ENCODE measurements at places on chromosomes 7 and 10.

GRCh38 chr7:39353615-39354376, 212.4 kb upstream of the YAE1 start:
- DNase-seq, result no peak

DNA sequence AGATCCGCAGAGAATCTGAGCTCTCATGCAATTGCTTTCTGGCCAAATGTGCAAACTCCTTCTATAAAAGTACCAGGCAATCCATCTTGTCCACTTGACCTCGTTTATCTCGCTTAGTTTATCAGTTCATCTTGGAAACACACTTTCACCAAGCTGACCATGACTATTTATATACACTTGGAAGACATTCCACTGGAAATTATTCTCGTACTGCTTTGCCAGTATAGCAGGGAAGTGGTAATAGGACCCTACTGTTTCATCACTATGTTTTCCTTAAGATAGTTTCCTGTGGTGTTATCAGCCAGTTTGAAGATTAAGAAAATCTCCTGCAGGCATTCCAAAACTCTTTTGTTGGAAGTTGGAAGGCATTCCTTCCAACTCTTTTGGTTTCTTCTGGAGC, 115.3 kb upstream of the FAM171A1 start:
- DNase-seq, result no peak

DNA sequence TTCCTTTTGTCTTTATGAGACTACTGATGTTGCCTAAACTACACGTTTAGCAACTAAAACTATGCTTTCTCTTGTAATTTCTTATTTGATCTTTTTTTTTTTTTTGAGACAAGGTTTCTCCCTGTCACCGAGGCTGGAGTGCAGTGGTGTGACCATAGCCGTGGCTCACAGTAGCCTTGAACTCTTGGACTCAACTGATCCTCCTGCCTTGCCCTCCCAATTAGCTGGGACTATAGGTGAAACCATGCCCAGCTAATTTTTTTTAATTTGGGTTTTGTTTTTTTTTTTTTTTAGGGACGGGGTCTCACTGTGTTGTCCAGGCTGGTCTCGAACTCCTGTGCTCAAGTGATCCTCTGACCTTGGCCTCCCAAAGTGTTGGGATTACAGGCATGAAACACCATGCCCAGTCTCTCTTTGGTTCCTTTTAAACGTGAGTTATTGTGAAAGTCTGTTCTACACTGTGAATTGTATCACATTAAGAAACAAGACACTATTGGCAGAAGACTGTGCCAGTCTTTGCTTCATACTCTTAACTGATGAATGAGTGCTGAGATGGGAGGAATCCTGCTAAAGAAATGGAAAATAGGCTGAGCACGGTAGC, 6.4 kb downstream of the TMEM248 start:
- no peak for DNase-seq

GRCh38 chr10:130430852-130431704, 294.9 kb downstream of the GLRX3 start:
- no peak for DNase-seq

- DNase-seq, result no peak
Observed at GRCh38 chr10:87913156-87913921, 49.9 kb downstream of the PTEN start.

DNA sequence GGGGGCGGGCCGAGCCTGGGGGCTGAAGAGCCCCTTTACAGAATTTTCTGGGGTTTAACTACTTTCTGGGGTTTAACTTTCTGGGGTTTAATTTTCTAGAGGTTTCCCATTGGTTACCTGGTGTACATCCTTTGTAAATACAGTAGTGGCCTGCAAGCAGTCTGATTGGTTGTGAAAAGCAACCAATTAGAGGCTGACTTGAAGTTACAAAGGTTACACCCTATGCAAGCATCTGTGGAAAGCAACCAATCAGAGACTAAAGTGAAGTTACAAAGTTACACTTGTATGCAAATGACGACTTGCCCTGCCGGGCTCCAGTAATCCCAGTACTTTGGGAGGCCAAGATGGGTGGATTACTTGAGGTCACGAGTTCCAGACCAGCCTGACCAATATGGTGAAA, 27.4 kb downstream of the GTF2I start:
- DNase-seq, result no peak

DNA sequence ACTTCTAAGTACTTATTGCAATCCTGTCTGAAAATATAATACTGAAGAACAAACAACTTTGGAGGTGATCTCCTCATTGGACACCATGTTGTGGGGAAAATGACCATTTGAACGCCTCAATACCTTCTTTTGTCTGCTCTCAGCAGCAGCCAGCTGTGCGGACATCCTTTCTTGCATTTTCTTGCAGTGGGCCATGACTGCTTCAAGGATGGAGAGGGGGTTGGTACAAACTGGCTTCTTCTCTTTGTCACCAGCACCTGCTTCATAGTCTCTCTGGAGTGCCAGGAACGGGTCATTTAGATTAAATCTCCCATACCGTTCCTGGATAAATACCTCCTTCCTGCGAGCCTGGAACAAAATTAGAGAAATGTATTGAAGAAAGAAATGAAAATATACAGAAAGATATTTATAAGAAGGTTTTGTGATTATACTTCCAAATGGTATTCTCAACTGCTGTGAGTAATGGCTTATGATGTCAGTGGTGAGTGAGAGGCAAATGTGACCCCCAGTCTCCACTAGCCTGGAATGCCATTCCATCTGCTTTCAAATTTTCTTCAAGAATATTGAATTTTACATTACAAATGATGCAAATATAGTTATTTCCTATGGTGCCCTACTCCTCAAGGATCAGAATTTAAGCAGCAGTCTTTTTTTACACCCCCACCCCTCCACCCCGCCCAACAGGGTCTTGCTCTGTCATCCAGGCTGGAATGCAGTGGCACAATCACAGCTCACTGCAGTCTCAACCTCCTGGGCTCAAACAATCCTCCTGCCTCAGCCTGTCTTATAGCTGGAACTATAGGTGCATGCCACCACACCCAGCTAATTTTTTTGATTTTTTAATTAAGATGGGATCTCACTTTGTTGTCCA, 62.4 kb downstream of the CTTNBP2 start:
- DNase-seq, result no peak

GRCh38 chr10:48333856-48334255, 27.4 kb downstream of the MAPK8 start:
- DNase-seq, result no peak

DNA sequence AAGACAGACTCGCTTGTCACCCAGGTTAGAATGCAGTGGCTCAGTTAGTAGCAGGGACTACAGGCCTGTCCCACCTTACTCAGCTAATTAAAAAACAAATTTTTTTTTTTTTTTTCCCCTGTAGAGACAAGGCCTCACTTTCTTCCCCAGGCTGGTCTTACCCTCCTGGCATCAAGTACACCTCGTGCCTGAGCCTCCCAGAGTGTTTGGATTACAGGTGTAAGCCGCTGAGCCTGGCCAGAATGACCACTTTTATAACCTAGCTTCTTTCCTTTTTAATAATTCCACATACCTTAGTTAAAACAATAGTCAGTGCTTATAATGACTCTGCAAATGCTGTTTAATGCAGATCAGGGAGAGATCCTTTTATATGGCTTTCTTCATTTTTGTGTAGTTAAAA, 31.3 kb downstream of the RSBN1L start:
- no peak for DNase-seq

DNA sequence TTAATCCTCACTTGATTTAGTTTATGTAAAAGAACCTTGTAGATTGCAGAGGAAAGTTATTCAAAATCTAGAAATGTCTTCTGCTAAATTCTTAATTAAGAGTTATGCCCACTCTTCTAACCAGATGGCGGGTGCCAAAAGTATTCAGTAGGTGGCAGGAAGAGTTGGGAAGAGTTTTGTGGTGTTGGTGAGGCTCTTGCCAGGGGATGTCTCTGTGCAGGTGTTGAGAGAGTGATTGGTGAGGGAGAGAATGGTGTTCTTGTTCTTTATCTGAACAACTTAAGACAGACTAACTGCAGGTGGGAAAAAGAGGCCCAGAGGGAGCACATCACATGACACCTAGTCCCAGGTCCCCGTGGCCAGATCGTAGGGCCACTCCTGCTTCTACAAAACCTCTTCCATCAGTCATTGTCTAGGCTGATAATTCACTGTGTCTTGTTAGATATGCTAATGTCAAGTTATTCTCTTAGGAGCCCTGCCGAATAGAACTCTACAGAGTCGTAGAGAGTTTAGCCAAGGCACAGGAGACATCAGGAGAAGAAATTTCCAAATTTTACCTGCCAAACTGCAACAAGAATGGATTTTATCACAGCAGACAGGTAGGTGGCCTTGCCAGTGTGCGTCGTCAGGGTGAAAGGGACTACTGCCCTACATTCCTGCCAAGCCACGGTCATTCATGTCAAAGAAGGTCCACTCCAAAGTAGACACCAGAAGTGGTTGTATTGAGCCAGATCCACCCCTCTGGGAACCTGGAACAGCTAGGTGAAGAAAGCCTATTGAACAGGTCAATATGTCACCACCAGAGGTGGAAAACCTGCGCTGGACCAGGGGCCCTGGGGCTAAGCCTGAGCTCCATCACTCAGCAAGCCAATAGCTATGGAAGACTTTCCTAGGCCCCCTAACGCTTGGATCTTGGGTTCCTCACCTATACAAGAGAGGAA, 3.4 kb downstream of the IGFBP1 start:
- no peak for DNase-seq

- DNase-seq, result no peak
Observed at GRCh38 chr7:141522657-141523342, 28.4 kb upstream of the AGK start.

DNA sequence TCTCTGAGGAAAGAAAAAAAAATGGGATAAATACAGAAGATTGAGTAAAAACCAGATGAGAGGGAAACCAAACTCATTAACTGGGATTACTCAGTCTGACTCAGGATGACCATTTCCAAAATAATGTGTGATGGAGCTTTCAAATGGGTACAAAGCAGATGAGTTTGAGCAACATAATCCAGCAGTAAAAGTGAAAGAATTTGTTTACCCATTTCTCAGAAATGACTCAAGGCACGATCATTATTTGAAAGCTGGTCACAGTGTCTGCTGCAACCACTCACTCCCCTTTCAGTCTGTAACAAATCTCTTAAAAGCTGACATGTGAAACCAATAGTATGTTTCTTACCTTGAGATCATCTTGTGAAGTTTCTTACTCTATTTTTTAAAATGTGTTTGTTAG, 104.7 kb upstream of the KLF14 start:
- no peak for DNase-seq

GRCh38 chr10:72832701-72833100, 60.8 kb upstream of the OIT3 start:
- no peak for DNase-seq

GRCh38 chr7:140033779-140034363, 28.9 kb downstream of the PARP12 start:
- DNase-seq, result no peak

- no peak for DNase-seq
Observed at GRCh38 chr10:70034232-70034631, 18.4 kb upstream of the MACROH2A2 start.

- DNase-seq, result no peak
Observed at GRCh38 chr10:7767209-7767608, 20.6 kb downstream of the KIN start.

DNA sequence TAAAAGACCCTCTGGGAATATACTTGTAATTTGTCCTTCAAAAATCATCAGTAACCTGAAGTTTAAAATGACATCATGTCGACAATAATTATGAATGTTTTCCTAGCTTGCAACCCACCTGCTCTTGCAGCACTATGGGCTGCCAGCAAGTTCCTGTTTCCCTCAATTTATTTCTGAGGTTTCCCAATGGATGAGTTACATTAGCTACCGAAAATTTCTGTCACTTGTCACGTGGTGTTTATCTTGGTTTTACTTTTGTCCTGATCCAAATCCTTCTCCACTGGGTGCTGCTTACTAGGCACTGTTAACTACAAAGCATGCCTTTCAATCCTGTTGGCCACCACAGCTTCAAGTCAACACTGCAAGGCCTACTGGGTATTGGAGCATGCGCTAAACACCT, 31.5 kb downstream of the GIMAP8 start:
- DNase-seq, result no peak

- DNase-seq, result no peak
Observed at GRCh38 chr7:108135446-108136190, 5.5 kb upstream of the LAMB4 start.

GRCh38 chr10:50576245-50576815, 47.4 kb downstream of the SGMS1 start:
- no peak for DNase-seq

- no peak for DNase-seq
Observed at GRCh38 chr7:126718419-126718818, 534.3 kb downstream of the GRM8 start.

GRCh38 chr10:43390759-43391158, 18.2 kb downstream of the HNRNPF start:
- no peak for DNase-seq

DNA sequence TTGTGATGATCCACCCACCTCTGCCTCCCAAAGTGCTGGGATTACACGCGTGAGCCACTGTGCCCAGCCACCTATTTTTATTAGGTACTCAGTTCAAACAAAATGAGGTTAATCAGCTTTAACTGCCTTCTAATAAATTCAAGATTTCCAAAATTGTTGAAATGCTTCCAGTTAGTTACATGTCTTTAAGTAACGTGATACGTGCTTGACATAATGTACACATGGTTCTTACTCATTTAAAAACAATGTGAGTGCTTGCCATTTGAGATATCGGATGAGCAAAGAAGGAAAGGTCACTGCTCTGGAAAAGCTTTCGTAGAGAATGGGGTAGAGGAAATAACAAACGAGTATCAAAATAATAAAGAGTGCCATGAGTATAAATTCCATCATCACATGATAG, 83.6 kb downstream of the KMT2E start:
- no peak for DNase-seq

GRCh38 chr10:20955355-20955893, 58.3 kb upstream of the NEBL start:
- no peak for DNase-seq

DNA sequence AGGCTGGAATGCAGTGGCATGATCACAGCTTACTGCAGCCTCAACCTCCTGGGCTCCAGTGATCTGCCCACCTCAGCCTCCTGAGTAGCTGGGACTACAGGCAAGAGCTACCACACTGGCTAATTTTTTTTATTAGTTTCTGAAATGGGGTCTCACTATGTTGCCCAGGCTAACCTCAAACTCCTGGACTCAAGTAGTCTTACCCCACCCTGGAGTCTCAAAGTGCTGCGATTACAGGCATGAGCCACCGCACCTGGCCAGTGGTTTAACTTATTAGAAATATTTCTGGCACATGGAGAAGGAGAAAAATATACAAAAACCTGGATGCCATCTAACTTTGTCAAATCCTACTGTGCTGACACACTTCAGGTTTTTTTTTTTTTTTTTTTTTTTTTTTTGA, 15.2 kb downstream of the ZNF786 start:
- no peak for DNase-seq

DNA sequence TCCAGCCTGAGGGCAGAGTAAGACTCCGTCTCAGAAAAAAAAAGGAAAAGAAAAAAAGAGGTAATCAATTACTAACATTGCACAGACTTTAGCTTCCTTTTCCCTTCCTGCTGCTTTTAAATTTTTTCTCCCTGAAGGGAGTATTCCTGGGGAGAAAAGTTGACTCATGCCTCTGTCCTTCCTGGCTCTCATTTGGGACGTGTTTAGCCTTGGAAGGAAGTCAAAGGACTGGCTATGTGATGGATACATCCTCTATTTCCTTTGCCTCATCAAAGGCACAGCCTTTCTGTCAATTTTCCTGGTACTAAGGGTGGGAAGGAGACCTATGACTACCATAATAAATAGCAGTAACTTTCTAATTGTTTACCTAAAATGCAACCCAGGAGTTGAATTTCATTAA, 77.6 kb downstream of the ITGA8 start:
- no peak for DNase-seq

Data from activated naive CD4-positive, alpha-beta T cell (primary cell).